ENCODE measurements at places on chromosomes 6 and 20. TPM values are rescaled to one million over a fixed set of nuclear protein-coding genes. Genes with fewer than 3 reads are reported as not detected.

GRCh38 chr6:83132121-83132520 is 60.9 kb downstream of the PGM3 start:
- DNase-seq, result no peak

DNA sequence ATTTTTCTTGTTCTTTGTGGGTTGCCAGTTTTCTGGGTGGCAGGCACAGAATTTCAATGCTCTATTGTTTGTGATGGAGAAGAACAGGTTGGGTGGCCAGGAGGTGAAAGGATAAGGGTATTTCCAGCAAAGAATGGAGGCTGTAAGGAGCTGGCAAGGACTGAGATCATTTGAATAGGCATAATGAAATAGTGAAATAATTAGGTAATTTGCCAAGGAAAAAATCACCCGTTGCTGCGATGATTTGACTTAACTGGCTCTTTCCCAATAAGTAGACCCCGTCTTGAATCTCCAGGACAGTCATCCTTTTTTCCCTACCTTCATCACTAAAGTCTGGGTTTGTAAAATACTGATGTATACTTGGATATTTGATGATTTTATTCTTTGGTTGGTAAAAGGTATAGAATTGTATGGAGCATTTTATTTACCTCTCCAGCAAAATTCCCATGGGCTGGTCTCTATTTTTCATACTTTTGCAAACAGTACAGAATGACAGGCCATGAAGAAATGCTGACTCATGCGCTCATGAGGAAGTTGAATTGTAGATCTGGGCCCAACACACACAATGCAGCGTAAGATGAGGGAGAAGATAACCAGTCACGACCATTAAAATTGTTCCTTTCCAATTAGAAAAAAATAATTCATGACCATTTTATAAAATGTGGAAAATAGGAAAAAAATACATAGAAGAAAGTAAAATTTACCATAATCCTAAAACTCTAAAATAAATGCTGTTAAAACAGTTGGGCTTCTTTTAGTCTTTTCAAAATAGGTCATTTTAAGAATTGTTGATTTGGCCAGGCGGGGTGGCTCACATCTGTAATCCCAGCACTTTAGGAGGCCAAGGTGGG is 2.4 kb upstream of the GCNT2 start:
- DNase-seq, result peak; percentile 82

DNA sequence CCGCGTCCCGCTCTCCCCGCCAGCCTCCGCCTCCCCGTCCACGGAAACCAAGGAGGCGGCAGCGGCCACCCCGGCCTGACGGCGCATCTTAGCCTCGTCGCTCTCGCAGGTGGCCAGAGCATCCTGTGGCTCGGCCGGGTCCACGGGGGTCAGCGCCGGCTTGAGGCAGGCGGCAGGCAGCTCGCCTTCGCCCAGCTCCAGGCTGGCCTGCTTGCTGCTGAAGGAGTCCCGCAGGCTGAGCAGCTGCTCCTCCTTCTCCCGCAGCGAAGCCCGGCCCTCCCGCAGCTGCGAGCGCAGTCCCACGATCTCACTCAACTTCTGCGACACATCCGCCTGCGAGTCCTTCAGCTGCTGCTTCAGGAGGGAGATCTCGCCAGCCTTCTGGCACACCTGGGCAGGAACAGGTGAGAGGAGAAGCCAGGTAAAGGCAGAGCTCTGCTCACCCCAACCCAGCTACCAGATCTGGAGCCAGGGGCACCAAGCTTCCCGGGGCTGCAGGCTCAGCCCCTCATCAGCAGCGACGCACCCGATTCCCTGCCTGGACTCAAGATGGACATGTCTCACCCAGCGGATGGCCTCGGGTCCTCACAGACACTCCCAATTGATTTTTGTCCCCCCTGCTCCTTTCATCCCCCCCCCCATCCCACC is 5.2 kb upstream of the FASTKD5 start:
- DNase-seq, result no peak

GRCh38 chr6:168858926-168859325 is 394.7 kb downstream of the THBS2 start:
- DNase-seq, result peak; percentile 5

GRCh38 chr6:79470728-79471127 is 66.5 kb downstream of the LCA5 start:
- no peak for DNase-seq

DNA sequence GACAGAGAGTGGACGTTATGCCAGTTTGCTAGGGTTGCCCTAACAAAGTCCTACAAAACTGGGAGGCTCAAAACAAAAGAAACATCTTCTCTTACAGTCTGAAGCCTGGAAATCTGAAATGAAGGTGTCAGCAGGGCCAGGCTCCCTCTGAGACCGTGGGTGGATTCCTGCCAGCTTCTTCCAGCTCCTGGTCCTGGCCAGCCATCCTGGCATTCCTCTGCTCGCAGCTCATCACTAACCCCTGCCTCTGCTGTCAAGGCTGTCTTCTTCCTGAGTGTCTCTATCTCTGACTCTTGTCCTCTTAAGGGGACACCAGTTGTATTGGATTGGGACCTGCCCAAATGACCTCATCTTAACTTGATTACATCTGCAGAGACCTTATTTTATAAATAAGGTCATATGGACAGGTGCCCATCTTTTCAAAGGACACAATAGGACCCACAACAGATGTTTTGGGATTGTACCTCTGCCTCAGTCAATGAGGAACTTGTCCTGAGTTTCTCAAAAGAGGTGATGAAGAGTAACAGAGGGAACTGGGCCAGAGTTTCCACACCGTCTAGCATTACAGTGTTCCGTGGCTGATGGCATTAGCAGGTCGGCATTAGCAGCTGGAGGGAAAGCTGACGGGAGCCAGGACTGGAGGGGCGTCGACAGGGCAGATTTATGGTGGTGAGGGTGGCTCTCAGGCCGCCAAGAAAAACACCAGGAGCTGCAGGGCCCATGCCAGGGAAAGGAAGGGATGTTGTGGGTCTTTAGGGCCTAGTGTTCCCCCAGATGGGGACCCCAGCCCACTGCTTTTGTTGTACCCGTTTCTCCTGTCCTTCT is 157.3 kb downstream of the TBXT start:
- DNase-seq, result no peak

DNA sequence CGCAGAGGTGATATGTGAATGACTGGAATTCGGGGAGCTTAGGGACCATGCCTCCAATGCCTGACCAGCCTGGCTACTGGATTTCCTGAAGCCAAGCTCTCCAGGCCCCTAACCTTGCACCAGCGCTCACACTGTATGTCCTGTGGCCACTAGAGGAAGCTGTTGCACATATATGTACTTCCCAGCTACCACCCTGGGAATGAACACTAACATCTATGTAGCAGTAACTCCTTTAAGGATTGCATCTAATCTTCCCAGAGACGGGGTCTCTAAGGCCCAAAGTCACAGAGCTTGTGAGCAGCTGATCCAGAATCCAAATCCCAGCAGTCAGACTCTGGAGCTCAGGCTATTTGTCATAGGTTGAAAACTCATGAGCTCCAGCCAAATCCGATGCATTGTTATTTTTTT is 20.4 kb upstream of the BPIFB1 start:
- DNase-seq, result peak; percentile 52

GRCh38 chr6:77561768-77562314 is 91.0 kb upstream of the MEI4 start:
- DNase-seq, result no peak

- DNase-seq, result peak; percentile 15
These were observed 703 bp downstream of the EPHA7 start for GRCh38 chr6:93418408-93419303.

DNA sequence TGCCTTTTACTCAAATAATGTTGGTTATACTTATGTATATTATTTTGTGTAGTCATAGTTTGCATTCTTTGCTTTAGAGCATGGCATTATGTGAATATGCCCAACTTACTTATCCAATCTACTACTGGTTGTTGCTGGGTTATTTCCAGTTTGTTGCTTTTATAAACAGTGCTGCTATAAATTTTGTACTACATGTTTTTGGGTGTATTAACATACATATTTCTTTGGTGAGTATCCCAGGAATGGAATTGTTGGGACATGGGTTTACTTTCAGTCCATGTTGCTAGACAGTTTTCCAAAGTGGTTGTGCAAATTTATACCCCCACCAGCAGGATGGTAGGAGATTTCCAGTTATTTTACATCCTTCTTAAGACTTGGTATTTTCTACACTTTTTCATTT is 157.1 kb upstream of the THEMIS start:
- DNase-seq, result no peak

Gene BMP2
- total RNA-seq, result 6.1 TPM

Gene OOEP
- total RNA-seq, result not detected

Gene TAAR8
- total RNA-seq, result not detected
